ENCODE measurements at places on chromosomes 11 and 22. TPM values are rescaled to one million over a fixed set of nuclear protein-coding genes. Genes with fewer than 3 reads are reported as not detected.

DNA sequence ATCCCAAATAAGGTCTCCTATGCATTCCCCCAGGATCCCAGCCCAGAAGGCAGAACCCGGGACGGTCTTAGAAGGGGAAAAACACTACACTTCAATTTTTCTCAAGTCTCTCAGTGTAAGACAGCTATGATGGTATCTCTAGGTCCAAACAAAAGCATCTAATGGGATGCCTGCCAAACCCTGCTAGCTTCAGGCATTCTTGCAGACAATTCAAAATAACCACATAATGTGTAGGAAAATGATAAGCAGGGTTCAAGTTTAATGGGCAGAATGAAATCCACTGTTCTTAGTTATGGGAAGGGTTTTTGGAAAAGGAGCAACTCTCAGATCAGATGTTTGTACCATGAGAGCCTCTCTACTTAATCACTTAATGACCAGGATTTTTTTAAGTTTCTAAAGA is 119.8 kb upstream of the ANO1 start:
- H3K27me3 ChIP-seq: no peaks in the 10 kb centered on the region
- no peak overlapping the region for H3K4me3 ChIP-seq
- no peak overlapping the region for H3K27ac ChIP-seq
- DNase-seq: no peak
- no peaks in the 10 kb centered on the region for H3K4me1 ChIP-seq
- H3K36me3 ChIP-seq: no peaks in the 10 kb centered on the region

DNA sequence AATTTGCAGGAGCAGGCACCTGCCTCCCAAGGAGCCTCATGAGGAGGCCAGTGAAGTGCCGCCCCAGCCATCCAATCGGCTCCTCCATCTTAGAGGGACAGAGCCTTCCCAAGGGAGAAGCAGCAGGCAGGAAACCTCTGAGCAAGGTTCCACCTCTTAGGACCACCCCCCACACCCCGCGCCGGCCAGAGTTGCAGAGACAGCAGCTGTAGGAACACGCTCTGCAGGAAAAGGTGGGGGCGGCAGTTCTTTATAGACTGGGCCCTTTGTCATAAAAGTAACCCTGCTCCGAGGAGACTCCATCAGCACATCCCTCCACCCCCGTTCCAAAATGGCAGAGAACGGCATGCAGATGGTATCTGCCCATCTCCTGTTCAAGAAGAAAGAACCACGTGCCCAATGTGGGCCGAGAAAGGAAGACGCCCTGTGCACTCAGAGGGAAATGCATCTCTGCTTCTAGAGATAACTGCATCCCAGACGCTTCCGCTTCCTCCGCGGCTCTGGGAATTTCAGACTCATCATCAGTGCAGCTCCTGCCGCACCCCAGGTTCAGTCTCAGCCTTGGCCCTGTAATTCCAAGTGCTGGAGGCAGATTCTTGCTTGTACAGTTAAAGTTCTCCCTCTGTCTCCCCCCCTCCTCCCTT is 98.5 kb downstream of the SPATA19 start:
- no peak for DNase-seq
- no peak overlapping the region for H3K4me3 ChIP-seq
- H3K27me3 ChIP-seq: no peaks in the 10 kb centered on the region
- H3K36me3 ChIP-seq: no peaks in the 10 kb centered on the region
- no peaks in the 10 kb centered on the region for H3K4me1 ChIP-seq

DNA sequence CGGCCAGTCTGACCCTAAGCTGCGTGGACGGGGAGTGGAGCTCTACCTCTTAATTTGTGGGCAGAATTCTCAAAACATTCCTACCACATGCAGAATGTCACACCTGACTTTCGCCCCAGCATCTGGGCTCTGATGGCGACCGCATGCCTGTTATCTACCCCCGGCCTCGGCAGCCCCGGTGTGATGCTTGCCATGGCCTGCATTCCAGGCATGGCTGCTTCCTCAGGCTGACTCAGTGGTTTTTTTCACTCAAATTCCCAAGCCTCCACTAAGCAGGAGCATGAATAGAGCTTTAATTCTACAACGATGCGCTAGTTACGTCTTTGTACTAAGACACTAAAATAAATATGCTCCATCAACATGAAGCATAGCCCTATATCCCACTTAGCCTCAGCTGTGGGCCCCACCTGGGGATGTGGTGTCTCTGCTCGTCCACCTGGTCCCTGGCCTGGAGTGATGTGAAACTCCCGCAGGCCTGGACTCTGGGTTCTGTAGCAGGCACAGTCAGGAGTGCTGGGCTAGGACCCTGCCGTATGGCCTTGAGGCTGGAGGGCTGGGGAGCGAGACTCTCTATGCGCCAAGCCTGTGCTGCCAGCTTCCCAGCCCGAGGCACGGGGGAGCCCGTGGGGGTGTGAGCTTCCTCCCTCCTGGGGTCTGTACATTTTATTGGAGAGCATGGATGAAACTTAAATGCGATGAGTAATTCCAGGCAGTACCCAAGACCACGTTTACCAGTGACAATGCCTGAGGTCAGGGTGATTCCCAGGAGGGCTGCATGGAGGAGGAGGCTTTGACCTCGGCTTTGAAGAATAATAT is 153.2 kb downstream of the CTTN start:
- no peak overlapping the region for H3K27ac ChIP-seq
- H3K4me1 ChIP-seq: no peaks in the 10 kb centered on the region
- no peaks in the 10 kb centered on the region for H3K36me3 ChIP-seq
- H3K4me3 ChIP-seq: no peak overlapping the region

Gene OR5A1
- total RNA-seq: not detected

DNA sequence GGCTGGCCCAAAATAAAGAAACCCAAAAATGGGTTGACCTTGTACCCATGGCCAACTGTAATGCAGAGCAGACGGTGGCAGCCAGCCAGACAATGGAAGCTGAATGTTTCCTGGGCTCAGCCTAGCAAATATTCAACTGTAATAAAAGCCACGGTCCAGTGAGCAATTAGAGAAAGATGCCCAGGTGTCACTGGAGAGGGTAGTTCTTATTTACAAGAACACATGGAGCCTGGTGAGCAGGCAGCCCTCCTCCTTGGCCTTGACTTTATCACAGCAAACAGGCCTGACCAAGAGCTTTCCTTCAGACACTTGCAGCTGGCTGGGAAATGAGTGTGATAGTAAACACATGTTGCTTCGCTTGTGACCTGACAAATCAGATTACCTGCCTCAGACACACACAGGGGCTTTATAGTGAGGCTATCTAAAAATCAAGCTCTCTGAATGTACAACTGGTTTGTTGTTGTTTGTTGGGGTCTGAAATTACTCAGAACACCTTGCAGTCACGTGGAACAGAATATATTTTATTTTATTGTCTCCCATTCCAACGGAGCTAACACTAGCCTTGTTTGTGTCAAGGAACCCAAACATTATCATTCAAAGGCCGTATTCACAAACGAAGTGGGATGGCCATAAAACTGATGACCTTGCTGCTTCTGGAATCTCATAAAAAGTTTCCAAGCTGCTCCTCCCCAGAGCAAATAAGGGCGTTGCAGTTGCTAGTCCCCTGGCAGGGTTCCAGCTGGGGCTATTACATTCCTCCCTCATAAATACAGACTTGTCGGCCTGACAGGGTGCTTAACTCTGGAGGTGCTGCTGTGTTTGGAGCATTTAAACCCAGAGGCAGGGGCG is 161.1 kb downstream of the BBOX1 start:
- H3K4me1 ChIP-seq: no peaks in the 10 kb centered on the region
- no peak overlapping the region for H3K27ac ChIP-seq
- no peak for DNase-seq
- no peak overlapping the region for H3K4me3 ChIP-seq
- no peaks in the 10 kb centered on the region for H3K27me3 ChIP-seq

- H3K4me1 ChIP-seq: no peaks in the 10 kb centered on the region
- no peak overlapping the region for H3K27ac ChIP-seq
- H3K36me3 ChIP-seq: no peaks in the 10 kb centered on the region
- no peak overlapping the region for H3K4me3 ChIP-seq
- H3K27me3 ChIP-seq: no peaks in the 10 kb centered on the region
- DNase-seq: no peak
These were observed 5.7 kb upstream of the APOBEC3A start for GRCh38 chr22:38951734-38952133.

Gene ATG13
- total RNA-seq: 115 TPM

Data from T-cell (primary cell).